ENCODE measurements at places on chromosomes 7 and 10.

GRCh38 chr10:120824881-120825309, 26.3 kb upstream of the WDR11 start:
- peak; percentile 31 for DNase-seq

DNA sequence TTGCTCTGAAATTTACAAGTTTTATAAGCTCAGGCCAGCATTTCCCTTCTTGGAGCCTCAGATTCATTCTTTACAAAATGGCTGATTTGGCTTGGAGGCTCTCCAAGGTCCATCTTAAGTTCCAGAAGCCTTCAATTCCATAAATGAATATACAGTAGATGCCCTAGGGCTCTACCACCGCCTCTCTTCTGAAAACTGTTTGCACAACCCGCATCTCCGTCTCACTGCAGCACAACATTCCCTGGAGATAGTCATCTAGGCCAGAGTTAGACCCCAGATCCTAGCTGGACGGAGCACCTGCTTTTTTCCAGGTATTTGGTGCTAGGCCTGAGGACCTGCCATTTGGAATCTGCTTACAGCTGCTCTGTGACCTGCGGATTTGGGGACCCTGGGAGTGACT, 50.5 kb upstream of the NRP1 start:
- no peak for DNase-seq

GRCh38 chr7:30175636-30176147, 40.9 kb downstream of the MTURN start:
- DNase-seq: no peak

DNA sequence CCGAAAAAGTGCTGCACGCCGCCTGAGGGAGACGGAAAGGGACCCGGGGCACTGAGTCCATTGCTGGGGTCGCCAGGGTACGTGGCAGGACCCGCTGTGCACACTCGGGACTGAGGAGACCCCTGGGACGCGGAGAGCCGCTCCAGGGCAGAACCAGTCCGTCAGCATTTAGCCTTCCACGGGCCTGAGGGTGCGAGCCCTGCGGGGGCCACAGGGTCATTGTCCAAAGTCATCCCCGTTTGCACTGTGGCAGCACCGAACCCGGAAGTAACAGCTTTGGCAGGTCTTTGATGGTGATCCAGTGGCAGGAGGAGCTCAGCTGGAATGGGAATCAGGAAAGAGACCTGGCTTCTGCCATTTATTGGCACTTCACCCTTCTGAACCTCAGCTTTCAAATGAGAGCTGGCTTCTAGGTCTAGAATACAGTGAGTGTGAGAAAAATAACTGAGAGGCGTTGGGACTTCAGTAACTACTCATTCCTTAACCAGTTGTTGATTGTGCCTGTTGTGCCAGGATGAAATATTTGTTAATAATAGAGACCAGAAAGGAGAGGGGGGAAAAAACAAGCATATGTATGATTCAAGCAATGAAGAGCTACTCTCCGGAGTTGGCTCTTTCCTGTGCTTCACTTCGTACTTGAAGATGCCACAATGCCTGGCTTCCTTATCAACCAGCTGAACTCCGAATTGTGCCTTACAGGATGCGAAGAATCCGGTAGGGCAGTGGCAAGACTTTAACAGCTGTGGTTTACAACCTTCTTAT, 811 bp upstream of the ARHGAP12 start:
- DNase-seq: peak; percentile 61

DNA sequence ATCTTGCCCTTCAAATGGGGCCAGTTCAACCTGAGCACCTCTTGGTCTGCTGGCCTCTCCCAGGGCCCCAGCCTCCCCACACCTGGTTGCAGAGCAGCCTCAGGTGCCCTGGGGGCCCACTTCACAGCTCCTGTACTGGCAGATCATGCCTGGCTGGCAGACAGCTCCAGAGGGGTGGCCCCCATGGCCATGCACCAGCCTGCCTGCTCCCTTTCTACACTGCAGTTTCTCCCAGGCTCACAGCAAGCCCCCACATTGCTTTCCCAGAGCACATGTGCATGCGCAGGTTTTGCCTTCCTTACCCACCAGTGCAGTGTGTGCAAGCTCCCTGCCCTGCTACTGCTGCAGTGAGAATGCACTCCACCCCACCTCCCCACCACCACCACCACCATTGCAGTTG, 9.8 kb upstream of the MIOS start:
- DNase-seq: no peak

DNA sequence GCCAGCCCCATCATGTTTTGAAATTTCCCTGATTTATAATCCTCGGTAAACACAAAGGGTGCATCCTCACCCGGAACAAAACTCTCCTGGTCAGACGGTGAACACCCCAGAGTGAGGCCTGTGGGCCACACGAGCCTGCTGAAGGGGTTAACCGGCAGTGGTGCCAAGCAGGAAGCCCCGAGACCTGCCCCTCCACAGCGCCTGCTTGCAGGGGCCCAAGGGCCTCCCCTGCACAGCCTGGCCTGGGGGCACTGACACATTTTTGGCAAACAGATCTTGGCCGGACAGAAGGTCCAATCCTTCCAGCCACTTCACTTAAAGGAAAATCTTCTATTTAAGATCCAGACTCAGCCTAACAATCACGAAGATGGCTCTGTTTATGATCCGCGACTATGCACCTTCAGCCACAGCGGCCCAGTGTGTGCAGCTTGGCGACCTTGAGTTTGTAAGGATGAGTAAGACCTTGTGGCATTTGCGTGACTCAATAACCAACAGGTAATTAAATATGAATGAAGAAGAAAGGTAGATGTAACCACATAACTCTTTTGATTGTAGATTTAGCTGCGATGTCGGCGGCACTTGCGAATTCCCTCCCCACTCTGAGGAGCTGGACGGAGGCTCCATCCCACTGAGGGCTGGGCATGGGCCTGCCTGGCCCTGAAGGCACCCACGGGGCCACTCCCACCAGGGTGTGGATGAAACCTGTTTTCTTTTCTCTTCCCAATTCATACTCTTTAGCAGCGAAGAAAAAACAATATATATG, 328.2 kb downstream of the DNAJB6 start:
- DNase-seq: peak; percentile 49

GRCh38 chr7:7318601-7319000, 136.3 kb downstream of the C1GALT1 start:
- no peak for DNase-seq

DNA sequence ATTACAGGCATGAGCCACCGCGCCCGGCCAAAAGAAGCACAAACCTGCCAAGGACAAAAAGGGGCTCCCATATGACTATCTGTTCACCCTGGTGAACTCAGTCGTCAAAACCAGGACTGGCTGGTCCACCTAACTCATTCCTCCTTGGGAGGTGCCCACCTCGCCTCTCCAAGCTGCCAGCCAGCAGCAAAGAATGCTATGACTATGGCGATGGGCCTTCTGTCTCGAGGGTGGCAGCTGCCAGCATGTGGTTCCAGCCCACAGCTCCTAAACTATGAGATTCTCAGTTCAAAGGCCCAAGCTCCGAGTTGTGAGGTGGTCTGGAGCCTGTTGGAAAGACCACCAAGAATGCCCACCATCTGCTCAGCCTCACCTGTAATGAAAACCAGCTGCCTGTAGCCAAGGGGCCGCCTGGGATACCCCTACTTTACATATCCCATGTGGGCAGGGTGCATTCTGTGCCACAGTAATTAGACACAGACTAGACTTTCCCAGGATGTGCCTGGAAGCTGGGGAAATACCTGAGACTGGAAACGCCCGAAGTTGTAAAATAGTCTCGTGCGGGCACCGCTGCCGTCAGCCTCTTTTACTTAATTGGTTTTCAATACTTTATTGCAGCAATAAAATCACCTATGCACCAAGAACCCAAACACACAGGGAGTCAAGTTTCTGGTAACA, 71.1 kb downstream of the ZRANB1 start:
- DNase-seq: peak; percentile 13

DNA sequence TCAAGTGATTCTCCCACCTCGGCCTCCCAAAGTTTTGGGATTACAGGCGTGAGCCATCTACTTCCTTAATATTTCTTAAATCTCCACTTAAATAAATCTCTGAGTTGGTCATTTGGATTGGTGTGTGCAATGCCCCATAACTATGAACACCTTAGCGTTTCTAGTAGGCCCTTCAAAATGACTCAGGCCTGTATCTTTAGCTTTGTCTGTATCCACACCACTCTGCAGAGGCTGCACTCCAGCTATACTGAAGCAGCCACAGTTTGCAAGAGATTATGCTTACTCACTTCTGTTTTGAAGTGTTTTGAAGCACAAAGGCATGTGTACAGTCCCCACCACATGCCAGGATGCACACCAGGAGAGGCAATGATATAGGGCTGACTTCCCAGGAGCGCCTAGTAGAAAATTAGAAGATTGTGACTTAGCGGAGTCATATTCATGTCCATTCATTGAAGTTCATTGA, 2.4 kb upstream of the ST7 start:
- DNase-seq: no peak

DNA sequence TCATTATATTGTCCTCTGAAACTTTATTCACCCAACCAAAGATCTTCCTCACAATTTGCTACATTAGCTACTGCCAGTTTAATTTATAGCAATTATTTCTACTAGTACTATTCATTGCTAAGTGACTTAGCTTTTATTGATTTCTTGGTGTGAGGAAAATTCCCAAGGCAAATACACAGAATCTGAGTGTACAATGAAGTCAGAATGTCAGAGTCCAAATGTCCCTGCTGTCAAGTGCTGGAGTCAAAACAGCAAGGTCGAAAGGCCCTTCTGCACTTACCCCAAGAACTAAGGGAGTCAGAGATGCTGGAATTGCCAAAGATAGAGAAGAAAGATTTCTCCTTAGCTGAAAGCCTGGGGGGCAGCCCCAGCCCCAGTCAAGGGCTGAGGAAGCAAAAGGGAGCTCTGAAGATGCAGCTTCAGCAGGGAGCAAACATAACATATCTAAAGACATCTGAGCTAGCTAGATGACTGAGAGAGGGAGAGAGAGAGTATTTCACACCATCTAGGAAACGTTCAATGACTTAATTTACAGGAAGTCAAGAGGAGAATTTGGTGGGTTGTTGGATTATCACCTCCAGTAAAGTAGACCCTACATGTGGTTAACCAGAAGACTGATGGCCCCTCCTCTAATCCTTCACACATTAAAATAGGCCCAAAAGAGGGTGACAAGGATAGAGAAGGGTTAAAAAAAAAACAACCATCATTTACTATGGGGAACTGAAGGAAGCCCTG, 36.6 kb upstream of the SAMD8 start:
- no peak for DNase-seq

- no peak for DNase-seq
Measured at GRCh38 chr10:22247636-22248035, 29.8 kb upstream of the EBLN1 start.

GRCh38 chr7:19900118-19900517, 126.7 kb upstream of the TMEM196 start:
- DNase-seq: no peak

GRCh38 chr7:45914911-45915310, 6.2 kb downstream of the IGFBP3 start:
- DNase-seq: peak; percentile 33

- no peak for DNase-seq
Measured at GRCh38 chr10:49081547-49082275, 33.6 kb downstream of the VSTM4 start.

DNA sequence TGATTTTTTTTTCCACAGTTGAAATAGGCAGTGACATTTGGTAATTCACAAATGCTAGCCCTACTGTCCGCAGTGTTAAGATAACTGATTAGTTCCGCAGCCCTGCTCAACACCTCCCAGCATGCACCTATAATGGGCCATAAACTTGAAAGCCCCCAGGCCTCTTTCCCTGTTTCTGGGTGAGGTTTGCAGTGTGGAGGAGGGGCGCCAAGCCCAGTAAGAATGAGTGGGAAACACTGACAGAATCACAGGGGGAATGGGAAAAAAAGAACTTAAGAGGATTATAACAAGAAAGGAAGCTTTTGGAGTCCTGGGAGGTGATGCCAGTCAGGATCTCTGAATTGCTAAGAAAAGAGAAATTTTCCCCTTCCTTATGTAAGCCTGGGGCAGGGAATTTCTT, 39.6 kb upstream of the SP8 start:
- no peak for DNase-seq

- DNase-seq: peak; percentile 98
Measured at GRCh38 chr7:20241194-20241910, 24.2 kb upstream of the MACC1 start.

All from kidney tubule cell (primary cell).